ENCODE measurements at places on chromosomes 1 and 21.

DNA sequence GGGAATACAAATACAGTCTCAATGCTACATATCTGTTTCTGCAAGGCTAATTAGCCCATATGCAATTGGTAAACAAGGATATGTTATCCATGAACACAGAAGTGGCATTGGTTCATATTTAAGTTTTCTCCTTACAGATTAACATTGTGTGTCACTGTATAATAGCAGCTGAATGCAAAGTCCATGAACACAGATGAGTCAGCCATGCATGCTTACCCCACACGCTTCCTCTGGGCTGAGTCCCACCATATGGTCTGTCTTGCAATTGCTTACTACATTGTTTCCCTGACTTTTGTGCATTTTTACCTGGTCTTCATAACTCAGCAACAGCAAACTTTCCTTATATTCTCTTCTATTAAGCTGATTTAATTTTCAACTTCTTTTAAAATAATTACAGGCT, 41.5 kb upstream of the TSNAX start:
- peak; percentile 28 for DNase-seq

- peak; percentile 50 for DNase-seq
These were observed 12.1 kb downstream of the PRKACB start for GRCh38 chr1:84156210-84156621.

- DNase-seq, result peak; percentile 34
These were observed 12.0 kb downstream of the F11R start for GRCh38 chr1:161008869-161009510.

- DNase-seq, result no peak
These were observed 12.9 kb upstream of the ETS2 start for GRCh38 chr21:38792676-38793459.

DNA sequence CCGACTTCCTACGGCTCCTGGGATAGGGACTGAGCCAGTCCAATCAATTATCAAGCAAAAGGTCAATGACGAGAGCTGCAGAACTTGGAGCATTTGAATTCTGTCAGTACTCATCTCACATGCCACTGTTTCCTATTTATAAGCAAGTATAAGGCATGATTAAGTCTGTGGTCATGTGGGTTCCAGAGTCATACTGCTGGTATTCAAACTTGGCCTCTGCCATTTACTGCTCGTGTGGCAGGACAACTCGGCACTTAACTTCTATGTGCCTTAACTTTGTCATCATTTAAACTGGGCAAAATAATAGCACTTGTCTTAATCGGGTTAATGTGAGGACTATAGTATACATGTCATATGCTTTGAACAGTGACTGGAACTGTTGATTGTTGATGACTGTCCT, 44.9 kb upstream of the TNFSF18 start:
- DNase-seq, result no peak

DNA sequence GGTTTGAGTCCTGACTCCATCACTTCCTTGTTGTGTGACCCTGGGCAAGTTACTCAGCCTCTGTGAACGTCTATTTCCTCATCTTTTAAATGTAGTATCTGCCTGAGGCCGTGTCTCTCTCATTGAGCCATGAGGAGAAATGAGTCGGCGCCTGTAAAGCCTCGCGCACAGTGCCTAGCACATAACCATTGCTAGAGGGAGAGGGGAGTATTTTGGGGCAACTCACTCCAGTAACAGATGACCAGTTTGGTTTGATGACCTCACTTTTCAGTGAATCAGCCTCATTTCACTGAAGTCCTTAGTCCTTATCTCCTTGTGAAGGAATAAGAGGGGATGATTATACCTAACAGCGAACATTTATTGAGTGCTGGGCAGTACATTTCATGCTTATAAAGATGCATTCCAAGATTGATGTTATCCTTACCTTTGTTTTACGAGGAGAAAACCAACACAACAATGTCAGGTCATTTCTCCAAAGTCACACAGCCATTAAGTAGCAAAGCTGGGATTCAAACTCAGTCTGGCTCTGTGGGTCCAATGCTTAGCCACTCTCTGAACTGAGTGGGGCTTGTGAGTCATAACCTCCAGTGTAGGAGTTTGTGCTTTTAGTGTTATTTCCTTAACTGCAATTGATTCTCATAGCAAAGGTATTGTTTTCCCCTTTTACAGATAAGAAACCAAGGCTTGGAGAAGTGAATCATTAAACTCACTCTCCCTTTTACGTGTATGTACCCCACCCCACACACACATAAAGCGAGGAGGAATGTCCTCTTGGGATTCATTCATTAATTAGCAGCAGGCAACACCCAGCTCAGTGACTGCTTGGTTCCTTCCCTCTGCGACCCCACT, 25.9 kb downstream of the KCNC4 start:
- DNase-seq, result peak; percentile 83

- DNase-seq, result no peak
These were observed 259.6 kb upstream of the PLD5 start for GRCh38 chr1:242784084-242784483.

GRCh38 chr1:43147625-43148327, 24.3 kb downstream of the EBNA1BP2 start:
- DNase-seq, result no peak

DNA sequence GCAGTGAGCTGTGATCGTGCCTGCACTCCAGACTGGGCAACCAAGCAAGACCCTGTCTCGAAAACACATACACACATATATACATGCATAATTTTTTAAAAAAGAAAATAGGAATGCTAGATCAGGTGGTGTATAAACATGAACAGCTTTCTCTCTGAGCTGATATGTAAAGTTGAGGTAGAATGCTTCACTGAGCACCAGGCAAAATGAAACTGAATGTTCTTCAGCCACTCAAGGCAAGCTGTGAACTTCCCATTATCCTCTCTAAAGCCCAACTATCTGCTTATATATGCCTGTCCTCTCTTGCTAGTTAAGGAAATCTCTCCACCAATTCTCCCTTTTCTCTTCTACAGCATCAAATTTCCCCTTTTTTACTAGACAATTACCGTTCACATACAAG, 93.0 kb downstream of the NUF2 start:
- DNase-seq, result no peak
